ENCODE measurements at places on chromosomes 5 and 9.

DNA sequence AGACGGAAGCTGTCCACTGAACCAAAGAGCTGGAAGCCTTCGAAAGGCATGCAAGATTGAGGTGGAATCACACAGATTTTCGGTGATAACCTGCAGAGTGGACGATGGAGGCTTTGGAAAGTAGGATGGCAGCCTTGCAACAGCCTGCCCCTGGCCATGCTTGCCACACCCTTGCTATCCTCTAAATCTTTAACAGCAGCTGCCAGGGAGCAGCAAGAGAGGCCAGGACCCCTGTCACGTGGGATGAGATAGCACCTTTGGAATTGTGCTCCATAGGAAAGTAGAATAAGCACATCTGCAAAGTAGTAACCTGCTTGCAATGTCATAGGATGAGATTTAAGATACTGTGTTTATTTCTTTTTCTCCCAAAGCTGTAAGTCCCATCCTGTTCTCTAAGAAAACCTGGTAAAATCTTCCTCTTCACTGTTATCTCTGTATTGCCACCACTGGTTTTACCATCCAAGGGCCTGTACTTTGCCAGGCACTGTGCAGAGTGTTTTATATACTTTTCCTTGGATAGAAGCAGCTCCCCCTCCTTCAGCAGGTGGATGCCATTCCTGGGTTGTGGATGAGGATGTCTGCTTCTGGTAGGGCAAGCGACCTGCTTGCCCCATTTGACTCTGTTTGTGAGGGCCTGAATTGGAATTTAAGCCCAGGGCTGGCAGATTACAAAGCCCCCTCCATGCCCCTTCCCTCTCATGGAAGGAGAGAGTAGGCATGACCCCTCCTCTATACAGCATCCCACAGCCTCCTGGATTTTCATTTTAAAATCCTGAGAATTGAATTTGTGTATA, 10.1 kb downstream of the TRIO start:
- DNase-seq: no peak

DNA sequence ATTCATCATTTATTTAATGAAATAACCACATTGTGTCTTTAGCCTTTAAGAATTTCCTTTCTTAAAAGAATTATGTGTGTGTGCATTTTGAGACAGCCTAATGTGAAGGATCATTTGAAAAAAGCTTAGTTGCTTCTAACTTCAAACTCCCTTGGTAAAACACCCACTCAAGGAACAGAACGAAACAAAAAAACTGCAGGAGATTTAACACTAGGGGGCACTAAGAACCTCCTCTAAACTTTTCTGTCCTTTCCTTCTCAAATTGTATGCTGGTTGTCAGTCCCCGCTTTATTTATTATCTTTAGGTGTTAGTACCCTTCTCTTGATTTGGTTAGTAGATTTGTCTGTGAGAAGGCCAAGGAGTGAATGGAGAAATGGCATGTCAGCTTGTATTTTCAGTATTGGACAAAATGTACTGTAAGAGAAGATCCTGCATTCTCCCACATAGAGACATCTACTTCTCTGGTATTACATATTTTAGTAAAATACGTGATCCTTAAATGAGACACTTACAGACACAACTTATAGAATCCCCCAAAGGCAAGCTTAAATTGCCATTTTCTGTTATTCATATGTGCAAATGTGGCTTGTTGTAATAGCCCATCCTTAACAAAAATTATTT, 229.7 kb downstream of the MRPS30 start:
- no peak for DNase-seq

DNA sequence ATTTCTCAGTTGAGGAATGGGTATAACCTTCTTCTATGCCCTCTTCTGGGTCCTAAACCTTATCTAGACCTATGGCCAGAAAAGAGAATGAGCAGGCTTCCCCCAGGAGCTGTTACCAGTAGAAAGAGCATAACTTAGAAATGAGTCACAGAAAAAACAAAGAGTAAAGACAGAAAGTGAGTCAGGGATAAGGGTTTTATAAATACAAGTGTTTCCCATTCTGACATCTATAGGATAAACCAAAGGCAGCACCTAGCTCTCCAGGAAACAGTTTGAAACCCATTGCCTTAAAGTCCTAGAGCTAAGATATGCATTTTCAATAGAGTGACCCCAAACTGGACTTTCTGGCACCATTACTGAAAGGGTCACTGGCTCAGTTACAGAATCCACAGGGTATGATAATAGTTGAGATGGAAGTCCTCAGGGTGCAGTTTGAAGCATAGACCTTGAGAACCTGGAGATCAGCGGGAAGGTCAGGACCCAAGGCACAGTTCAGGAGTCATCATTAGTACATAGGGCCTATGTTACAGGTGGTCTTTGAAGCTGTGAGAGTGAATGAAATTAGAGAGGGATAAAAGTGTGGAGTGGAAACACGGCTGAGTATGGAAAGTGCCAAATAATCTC, 42.7 kb upstream of the LIFR start:
- no peak for DNase-seq

DNA sequence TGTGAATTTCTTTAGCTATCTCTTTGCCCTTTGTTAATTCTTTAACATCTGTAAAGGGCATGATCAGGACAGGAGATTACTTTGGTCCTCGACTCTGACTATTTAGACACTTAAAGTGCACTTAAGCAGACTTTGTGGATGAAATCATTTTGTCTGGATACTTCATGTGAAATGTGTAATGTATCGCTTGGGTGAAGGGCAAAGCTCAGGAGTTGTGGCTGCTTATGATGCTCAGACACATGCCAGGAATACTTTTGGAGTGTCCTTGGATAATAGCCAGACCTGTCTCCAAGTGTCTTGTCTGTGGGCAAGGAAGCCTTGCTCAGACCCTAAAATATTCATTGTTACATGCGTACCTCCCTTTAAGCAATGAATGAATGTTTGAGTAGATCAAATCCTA, 87.8 kb downstream of the RAI14 start:
- DNase-seq: no peak

DNA sequence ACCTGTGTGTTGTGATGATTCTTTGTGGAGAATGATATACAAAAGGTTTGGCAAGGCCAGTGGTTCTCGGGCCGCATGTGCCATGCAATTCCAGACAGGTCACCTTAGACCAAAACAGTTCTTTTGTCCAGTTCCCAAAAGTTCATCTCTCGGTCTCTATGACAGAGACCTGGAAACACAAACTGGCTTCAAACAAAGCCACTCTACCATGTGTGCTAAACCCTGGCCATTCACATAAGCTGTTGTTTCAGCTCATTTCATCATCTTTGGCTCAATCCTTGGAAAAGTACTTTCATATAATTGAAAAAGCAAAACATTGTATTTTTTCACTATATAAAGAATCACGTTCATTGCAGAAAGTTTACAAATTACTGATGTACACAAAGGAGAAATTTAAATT, 210.5 kb upstream of the SEMA6A start:
- DNase-seq: no peak

DNA sequence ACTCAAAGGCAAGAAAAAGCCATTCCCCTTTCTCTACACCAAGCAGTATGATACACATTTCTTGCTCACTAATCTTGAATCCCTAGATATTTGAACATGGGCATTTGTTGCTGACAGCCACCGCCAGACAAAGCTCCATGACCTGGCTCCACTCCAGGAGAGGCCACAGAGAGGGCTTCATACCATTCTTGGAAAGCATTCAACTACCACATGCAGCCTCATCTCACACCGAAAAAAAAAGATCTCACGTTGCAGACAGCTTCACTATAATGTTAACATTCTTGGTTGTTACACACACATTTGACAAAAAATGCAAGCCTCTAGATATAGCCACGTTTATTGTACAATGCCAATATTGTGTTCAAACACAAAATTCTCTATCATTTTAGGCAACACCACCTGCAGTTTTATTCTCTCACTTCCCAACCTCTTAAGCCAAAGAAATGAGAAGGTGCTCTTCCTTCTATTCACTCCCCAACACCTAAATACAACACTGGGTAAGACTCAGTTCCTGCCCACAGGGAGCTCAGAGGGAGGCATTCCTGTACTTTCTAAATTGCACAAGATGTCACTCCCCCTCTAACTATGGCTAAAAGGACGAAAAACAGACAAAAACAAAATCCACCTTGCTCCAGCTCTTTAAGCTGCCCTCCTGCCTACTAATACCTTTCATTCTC, 222.4 kb downstream of the TSSK1B start:
- DNase-seq: no peak

DNA sequence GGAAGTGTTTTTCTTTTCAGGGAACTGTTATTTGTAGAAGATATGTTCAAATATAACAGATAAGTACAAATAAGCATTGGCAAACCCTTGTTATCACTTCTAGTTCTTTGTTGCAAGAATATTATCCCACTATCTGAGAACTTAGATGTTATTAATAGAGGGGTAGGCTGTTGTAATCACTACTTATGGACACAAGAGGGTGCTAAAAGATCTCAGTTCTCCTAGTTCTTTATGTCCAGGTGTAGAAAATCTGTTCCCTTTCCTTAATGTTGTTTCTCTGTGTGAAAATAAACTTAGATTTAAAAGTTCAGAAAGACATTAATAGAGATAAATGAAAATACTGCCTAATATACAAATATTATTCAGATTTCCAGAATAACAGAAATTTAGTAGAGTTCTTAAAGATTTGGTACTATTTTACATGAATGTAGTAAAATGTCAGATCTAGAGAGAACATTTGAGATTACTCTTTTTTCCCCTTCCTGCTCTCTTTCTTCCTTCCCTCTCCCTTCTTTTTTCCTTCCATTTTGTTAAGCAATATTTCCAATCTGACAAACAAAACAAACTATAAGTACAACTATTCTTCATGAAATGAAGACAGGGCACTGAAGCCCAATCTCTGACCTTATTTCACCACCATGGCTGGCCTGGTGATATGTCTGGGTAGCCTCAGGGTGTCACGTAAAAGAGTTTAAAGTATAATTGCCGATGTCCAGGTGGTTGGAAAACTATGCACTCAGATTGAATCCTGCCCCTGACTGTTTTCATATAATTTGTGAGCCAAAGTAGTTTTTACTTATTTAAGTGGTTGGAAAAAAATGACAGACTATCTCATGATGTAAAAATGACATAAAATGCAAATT, 43.6 kb upstream of the C5orf46 start:
- DNase-seq: no peak

- no peak for DNase-seq
These were observed 40.2 kb upstream of the EXOC3 start for GRCh38 chr5:402615-403359.

GRCh38 chr5:11642438-11642837, 261.8 kb downstream of the CTNND2 start:
- no peak for DNase-seq

GRCh38 chr5:73623901-73624404, 2.0 kb upstream of the ARHGEF28 start:
- DNase-seq: no peak

- DNase-seq: no peak
These were observed 1.9 kb upstream of the NPR2 start for GRCh38 chr9:35789541-35789940.

DNA sequence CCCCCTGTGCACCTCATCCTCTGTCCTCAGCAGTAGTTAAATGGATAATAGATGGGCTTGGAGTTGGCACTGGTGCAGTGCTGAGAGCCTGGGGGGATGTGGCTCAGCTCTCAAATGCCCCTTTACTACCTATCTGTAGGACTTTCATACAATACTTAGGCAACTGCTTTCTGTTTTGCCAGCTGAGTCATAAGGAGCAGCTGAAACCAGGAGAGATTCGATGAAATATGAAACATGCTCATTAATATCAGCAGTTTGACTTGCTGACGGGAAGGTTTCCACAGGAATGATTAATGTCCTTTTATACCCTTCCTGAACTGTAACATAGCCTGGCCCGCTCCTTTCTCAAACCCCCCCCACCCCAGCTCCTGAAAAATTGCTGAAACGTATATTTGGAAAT, 142.6 kb downstream of the SAXO1 start:
- no peak for DNase-seq

GRCh38 chr5:140147460-140147859, 21.7 kb downstream of the IGIP start:
- no peak for DNase-seq

DNA sequence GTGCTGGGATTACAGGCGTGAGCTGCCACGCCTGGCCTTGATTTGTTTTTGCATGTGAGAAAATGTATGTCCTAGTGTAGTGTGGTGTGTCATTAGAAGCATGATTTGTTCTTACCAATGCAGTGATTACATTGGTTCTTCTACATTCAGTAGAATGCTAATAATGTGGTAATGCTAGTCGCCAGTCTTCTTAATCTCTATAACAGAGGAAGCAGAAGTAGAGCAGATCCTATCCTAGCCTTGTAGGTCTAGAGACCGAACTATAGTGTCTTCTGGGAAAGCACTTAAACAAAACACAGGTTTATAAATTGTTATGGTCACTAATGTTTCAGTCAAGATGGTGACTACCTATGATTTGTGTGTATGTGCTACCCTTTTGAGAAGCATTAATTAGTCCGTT, 197.5 kb upstream of the DMRT1 start:
- DNase-seq: no peak

GRCh38 chr9:5708414-5708813, 79.5 kb downstream of the RIC1 start:
- DNase-seq: no peak

GRCh38 chr5:136194576-136194975, 1.6 kb upstream of the SMIM32 start:
- DNase-seq: no peak

DNA sequence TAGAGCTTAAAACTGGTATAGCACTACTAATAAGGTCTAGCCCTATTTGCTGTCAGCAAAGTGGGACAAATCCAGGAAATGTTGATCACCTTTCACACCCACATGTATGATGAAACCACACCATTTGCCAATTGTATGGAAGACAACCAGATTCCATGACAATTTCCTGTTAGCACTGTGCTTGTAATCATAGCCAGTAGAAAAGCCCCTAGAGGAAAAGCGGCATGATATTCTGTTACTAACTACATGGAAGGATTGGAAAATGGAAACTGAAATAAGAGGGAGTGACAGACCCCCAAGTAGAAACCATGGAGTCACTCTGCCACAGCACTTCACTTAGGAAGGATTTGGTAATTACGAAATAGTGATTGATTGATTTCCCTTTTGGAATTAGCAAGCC, 923 bp downstream of the SPATA6L start:
- no peak for DNase-seq

DNA sequence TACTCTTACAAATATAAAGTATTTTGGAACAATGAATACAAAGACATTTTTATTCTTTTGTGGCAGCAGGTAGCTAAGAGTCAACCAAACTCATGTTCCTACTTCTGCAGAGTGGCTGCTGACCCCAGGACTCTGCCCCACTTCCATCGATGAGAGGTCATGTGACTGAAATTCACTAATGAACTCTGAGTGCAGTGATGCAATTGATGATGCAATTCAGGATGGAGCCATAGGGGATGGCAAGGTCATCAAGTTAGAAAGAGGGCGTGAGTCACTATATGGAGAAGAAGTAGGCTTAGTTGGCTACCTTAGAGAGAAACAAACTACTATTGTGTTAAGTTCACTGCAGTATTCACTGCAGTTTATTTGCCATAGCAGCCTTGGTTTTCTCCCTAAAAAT, 340.4 kb downstream of the CTNND2 start:
- DNase-seq: no peak

DNA sequence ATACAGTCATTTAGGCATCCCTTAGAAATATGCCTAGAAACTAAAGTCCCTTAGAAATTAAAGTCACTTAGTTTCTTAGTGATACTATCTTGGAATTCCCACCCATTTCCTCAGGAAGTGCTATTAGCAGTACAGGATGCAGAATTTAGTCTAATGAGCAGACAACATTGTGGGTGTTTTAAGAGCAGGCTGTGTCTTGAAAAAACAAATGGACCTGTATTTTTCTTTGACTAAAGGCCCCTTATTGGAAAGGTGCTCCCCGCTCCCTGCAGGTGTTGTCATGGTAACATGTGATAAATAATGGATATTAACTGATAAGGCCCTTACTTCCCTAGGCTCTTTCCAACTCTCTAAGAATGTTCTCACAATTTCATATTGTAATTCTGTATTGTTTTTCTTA, 38.8 kb upstream of the STARD4 start:
- DNase-seq: no peak

GRCh38 chr9:1273859-1274258, 223.7 kb downstream of the DMRT2 start:
- no peak for DNase-seq
